Panc1 (cell line): ENCODE measurements at places on chromosomes 4 and X.

DNA sequence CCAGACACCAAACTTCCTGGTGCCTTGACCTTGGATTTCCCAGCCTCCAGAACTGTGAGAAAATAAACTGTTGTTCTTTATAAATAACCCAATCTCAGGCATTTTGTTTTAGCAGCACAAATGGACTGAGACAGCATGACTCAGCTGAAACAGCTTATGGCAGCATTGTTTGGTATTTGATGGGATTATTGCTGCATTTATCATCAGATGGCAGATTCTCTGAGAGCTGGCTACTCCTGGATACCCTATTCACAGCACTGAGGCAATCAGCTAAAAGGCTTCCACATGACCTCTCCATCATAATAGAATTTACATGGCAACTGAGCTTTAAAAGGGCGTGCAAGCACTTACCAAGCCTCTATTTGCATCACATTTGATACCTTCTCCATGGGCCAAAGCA, 623.1 kb upstream of the CPEB2 start:
- no peak for DNase-seq

- DNase-seq = no peak
Measured at GRCh38 chrX:71118985-71119535, 664 bp downstream of the MED12 start.

GRCh38 chrX:16559206-16559619, 90.7 kb upstream of the S100G start:
- no peak for DNase-seq

GRCh38 chr4:88998001-88998400, 59.0 kb downstream of the FAM13A start:
- no peak for DNase-seq

DNA sequence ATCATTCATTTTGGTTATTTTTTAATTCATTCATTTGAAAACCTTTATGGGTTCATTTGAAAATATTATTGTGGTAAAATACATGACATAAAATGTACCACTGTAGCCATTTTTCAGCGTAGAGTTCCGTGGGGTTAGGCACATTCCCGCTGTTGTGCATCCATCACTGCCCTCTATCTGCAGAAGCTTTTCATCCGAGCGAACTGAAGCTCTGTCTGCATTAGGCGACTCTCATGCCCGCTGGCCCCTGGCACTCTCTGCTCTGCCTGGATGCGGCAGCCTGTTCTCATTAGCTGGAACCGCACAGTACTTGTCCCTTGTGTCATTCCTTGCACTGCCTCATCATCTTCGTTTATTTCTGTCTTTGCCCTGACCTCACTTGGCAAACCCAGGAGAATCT, 17.5 kb downstream of the CFAP99 start:
- DNase-seq = no peak

DNA sequence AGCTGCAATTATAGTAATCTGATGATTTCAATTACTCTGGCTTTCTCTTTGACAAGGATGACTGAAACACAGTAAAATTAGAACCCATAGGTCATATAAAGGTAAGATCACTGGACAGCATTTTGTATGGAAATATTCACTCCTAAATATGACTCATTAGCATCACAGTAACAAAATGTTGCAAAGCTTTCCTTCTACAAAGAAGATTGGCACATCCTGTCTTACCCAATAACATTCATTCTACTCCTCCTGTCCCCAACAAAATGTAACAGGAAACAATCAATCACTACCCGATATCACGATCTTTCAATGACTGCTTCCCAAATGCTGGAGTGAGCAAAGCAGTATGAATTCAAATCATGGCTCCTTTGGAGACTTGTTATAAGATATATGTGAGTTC, 95.3 kb downstream of the FANCB start:
- DNase-seq = no peak

DNA sequence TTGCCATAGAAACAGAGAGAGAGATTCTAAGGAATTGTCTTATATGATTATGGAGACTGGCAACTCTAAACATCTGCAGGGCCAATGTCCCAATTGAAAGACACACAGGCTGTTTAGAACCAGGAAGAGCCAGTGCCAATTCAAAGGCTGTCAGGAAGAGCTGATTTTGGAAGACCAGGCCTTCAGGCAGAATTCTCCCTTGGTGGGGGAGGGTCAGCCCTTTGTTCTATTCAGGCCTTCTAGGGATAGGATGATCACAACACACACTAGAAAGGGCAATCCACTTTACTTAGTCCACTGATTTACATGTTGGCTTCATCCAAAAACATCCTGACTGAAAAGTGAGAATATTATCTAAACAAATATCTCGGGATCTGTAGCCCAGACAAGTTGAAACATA, 15.2 kb downstream of the C4orf46 start:
- DNase-seq = no peak

DNA sequence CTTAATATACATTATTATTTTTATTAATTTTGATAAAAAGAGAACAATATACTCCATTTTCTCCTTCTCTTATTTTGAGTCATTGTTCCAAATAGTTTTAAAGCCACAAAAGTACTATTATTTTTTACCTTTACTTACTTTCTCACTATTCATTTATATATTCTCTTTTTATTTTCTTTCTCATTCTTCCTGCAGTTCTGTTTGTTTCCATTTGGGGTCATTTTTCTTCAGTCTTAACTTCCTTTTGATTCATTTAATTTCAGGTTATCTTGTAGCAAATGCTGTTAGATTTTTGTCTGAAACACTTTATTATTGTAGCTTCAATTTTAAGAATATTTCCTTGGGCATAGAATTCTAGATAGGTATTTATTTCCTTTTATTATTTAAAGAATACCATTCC, 438.6 kb upstream of the EPHA5 start:
- no peak for DNase-seq

DNA sequence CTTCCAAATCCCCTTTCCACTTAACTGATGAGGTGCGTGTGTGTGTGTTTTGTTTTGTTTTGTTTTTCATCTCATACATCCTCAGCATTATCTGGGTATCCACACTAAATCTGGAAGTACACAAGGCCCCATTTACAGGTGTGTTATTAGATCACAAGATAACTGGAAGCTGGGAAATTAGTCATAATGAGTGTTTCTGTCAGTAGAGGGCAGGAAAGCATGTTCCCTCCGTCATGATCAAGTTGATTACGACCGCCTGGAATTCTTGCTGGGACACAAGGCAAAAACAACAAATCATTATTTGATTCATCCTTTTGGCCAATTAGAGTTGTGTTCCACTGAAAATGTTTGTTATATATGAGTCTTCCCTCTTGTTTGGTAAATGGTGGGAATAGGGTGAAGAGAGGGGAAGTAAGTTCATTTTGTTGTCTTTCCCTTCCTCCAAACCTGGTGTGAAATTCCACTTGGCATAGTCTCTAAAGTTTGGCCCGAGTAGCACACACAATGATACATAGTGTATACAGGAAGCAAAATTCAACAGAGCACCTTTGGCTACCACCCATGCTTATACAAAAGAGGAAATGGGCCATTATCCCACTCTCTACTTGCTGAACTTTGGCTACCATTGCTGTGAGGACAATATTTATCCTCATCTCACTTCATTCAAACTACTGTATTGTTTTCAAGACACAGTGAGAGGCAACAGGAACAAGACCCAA, 33.3 kb upstream of the TLL1 start:
- no peak for DNase-seq

GRCh38 chr4:149708513-149709130, 107.0 kb downstream of the IQCM start:
- DNase-seq = no peak
